ENCODE measurements at places on chromosomes 16 and 17.

DNA sequence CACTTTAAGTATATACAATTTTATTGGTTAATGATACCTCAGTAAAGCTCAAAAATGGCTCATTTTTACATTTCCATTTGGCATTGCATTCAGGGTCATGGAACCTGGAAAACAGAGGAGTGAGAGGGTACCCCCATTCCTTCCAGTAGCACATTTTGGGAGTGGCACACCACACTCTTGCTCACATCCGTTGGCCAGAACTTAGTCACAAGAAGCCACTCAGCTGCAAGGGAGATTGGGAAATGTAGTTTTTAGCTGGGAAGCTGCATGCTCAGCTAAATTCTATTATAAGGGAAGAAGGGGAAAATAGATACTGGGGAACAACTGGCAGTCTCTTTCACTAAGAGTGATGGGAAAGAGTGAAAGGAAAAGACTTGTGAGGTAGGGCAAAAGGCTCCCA is 102.5 kb upstream of the TMEM97 start:
- no peak for DNase-seq

DNA sequence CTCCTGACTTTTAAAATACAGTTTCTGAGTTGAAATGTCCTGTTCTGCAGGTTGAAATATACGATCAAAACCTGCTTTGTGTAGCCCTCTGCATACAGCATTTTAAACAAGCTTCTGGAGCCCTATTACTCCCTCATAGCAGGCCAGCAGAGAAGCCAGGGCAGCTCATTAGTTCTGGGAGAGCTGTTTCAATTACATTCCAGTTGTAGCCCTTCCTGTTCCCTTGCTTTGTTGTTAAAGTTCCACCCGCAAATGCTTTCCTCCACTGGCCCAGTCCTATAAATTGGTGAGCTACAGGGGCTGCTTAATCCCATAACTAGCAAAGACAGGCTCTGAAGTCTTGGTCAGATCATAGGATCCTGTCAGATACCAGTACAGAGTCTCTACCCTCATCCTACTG is 162.5 kb downstream of the SLC39A11 start:
- DNase-seq = no peak

- no peak for DNase-seq
Measured at GRCh38 chr17:66580184-66580955, 254.5 kb upstream of the CACNG5 start.

DNA sequence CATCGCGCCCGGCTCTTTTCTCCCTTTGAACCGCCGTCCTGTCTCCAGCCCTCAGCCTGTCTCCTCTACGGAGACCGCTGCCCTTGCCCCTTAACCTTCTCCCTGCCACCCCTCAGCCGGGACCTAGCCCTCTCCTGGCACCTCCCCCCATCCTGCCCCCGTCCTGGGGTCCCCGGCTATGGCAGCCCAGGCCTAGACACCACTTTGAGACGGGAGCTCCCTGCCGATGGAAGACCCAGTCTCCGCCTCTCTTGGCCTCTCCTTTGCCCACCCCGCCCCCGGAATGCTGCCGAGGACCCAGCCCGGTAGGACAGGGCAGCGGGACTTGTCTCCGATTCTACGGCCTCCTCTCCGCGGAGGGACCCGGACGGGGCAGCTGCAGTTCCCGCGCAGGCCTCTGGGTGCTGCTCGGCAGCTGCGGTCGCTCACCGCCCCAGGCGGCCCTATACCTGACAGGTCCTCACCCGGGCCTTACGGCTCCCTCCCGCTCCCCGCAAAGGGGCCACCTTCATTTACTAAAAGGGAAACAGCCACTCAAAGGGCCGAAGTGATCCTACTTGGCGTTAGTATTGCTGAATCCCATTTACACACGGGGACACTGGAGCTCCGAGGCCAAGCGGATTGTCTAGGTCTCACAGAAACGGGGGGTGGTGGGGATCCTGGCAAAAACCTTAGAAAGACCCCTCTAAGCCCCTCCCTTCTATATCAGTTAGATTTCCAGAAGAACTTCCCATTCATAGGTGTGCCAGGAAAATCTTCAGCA is 32.6 kb upstream of the TAC4 start:
- DNase-seq = peak; percentile 63

DNA sequence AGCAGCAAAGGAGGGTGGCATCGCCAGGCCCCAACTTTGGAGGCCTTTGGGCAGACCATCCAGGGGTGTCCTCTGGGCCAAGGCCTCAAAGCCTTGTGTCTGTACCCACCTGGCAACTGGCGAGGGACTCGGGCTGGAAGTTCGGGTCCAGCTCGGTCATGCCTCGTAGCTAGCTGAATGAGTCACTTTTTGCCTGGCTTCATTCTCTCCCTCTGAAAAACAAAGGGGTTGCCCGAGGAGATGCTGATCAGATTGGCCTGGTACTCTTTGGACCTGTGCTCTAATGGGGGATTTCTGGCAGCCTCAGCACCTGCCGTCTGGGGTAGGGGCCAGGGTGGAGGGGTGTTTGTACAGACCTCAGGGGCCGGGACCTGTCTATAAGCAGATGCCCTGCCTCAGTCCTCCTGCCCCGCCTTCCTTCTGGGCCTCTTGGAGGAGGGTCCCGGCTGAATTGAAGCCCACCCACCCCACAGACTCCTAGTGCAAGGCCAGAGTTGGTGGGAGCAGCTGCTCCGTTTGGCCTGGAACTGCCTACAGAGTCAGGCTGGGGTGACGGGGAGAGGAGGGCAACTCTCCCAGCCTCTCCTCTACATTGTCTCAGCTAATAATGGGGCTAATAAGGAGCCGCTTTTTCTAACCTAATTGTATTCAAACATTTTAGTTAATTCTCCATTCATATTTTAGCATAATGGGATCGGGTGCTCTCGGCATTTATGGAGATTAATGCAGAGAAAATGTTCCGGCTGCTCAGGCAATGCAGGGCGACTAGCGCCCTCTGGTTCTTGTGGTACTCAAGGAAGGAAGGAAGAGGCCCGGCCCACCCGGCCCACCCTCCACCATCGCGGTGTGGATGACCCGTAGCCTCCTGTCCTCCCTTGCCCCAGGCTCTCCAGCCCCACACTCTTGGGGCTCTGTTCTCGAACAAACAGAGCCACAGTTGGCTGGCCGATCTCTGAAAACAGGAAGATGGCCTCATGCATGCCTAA is 21.4 kb upstream of the ABCC3 start:
- DNase-seq = no peak

GRCh38 chr16:50304467-50305440 is 38.4 kb downstream of the ADCY7 start:
- DNase-seq = no peak

DNA sequence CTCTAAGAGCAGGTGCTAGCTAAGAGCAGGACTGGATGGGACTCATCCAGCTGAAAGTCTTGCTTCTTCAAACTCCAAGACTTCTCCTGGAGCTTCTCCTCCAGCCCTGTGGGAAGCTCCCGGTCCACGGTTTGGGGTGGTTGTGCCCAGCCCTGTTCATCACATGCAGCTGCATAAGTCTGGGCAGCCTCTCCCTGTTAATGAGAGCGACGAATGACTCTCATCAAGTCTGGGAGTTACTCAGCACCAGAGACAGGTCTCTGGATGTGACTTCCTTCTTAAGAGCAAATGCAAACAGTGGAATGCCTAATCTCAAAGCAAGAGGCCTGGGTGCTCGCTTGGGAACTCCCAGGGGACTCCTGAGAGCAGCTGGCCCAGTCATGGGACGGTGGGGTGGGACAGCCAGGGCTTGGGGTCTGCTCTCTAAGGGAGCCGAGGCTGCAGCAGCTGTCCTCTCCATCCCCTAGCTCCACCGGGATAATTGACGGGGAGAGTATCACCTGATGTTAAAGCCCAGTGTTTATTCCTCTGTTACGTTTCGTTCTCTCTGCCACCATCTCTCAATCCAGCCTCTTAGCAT is 35.3 kb upstream of the CRHR1 start:
- no peak for DNase-seq

- DNase-seq = no peak
Measured at GRCh38 chr17:1588821-1589585, 26.4 kb upstream of the PITPNA start.

- DNase-seq = no peak
Measured at GRCh38 chr16:67150833-67151396, at the start of gene B3GNT9. B3GNT9 (minus strand) TSS chr16:67150998; CDS start chr16:67150485, 513 bp downstream.

GRCh38 chr16:17271687-17272086 is 199.1 kb downstream of the XYLT1 start:
- no peak for DNase-seq

GRCh38 chr17:78929908-78930775 is 5.0 kb upstream of the TIMP2 start:
- DNase-seq = no peak

- DNase-seq = no peak
Measured at GRCh38 chr16:2874032-2874911, 8.7 kb upstream of the FLYWCH2 start.

GRCh38 chr16:25585526-25585925 is 106.2 kb upstream of the HS3ST4 start:
- no peak for DNase-seq

- peak; percentile 26 for DNase-seq
Measured at GRCh38 chr17:16521070-16521727, 29.2 kb upstream of the LRRC75A start.

- no peak for DNase-seq
Measured at GRCh38 chr16:3907586-3907985, 27.1 kb upstream of the CREBBP start.

DNA sequence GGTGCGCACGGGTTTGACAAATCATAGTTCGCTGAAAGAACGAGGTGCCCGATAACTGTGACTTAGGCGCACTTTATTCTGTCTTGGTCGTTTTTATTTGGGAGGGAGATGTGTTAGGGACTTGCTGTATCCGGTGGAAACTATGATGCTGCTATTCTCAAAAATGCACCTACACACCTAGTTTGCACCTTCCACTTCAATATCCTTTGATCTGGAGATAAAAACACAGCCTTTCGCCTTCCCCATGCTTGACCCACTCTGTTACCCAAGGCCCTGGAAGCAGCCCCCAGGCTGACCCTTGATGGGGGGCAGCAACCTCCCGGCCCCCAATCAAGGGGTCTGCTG is 15.0 kb upstream of the FOXF1 start:
- no peak for DNase-seq

GRCh38 chr16:47732523-47733111 is 271.5 kb downstream of the PHKB start:
- DNase-seq = no peak

GRCh38 chr16:546909-547770 is 13.1 kb upstream of the PRR35 start:
- DNase-seq = no peak

Measured in stimulated activated CD4-positive, alpha-beta T cell treated with anti-CD3 and anti-CD28 coated beads, Interleukin-1b, Interleukin-23, amount 100 ng/mL, for 1 hour (primary cell).